ENCODE measurements at places on chromosomes 6 and 20. TPM values are rescaled to one million over a fixed set of nuclear protein-coding genes. Genes with fewer than 3 reads are reported as not detected.
A peak's percentile ranks its signal among the peaks of the same experiment; 100 is the strongest.

DNA sequence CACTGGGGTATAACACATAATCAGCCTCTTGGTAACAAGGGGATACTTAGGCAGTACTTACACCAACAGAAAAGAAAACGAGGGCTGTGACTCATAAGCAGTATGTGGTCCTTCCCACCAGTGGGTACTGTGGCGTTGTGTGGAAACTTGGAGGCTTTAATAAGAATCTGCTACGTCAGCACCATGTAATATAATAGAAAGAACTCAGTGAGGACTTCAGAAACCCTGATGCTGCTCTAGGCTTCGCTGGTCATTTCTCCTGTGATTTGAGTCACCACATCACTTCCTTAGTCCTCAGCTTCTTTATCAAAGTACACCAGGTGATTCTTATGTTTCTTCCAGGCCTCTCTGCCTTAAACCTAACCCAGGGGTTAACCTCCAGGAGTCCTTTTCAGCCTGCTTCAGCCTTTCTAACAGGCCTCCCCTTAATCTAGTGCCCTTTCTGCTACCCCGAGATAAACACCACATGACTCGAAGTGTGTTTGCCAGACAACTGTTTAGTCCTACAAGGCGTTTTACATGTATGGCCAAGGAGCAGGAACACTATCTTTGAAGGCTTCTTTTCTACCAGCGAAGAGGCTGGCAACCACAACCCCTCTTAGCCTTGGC lies 68.5 kb downstream of the FYN start:
- peaks cover 52% of the 10 kb centered on the region for H3K4me1 ChIP-seq
- H3K36me3 ChIP-seq, result no peaks in the 10 kb centered on the region
- H3K27me3 ChIP-seq, result no peaks in the 10 kb centered on the region

GRCh38 chr6:115770851-115771250 lies 289.8 kb downstream of the FRK start:
- H3K27ac ChIP-seq, result no peak overlapping the region
- no peaks in the 10 kb centered on the region for H3K27me3 ChIP-seq
- no peaks in the 10 kb centered on the region for H3K4me1 ChIP-seq
- H3K36me3 ChIP-seq, result no peaks in the 10 kb centered on the region
- H3K4me3 ChIP-seq, result no peak overlapping the region

DNA sequence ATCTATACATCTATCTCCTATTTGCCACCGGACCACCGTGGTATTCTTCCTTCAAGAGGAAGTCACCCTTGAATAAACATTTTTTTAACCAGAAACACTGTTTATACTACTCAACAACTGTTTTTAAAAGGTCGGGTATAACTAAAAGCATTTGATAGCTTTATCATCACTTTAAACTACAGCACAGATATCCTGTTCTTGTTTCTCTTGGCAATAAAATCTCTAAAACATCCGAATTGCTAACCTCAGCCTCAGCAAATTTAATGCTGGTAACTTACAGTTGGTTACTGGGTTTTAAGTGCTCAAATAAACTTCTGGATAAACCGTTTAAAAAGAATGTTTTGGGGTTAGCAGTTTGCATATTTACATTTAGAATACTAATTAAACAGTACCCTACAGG lies 20.4 kb downstream of the ZUP1 start:
- H3K36me3 ChIP-seq, result peaks cover 12% of the 10 kb centered on the region
- H3K27me3 ChIP-seq, result no peaks in the 10 kb centered on the region
- H3K27ac ChIP-seq, result no peak overlapping the region
- peaks cover 9% of the 10 kb centered on the region for H3K4me1 ChIP-seq
- H3K4me3 ChIP-seq, result no peak overlapping the region
- DNase-seq, result peak; percentile 55

GRCh38 chr6:155417454-155417853 lies 38.2 kb downstream of the NOX3 start:
- no peak overlapping the region for H3K4me3 ChIP-seq
- H3K27me3 ChIP-seq, result no peaks in the 10 kb centered on the region
- no peaks in the 10 kb centered on the region for H3K36me3 ChIP-seq
- H3K4me1 ChIP-seq, result peaks cover 12% of the 10 kb centered on the region

DNA sequence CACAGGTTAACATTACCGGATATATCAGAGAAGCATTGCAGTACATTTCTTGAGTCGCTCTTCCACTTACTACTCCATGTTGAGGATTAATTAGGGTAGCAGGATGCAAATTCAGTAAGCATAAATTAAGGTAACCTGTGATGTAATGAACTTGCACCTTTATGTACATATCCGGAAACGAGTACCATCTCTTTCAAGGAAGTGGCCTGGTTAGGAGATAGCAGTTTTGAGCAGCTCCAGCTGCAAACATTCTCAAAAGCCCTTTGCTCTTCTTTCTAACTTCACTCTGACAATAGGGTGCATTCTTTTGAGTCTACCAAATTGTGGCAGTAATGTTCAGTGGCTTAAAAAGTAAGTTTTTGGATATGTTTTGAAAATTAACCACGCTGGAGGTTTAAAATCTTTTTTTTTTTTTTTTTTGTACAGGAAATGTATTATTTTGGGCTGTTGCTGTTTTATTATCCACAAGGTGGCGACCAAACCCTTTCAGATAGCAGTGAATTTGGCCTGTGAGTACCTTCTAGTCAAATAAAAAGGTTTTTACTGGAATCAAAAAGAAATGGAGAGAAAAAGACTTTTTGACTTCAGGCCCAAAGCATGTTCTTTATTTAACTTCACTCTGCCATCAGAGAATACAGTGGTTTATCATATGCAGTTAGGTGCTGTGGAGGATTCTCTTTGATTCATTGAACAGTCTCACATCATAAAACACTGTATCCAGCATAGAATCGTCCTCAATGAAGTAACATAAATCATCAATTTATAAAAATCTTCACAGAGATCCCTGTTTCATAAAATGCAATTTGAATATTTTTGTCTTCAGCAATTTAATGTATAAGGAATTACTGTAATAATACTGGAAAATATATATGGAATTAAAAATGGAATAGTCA lies 8.9 kb downstream of the FAM217B start:
- no peak for DNase-seq
- no peak overlapping the region for H3K4me3 ChIP-seq
- H3K27ac ChIP-seq, result no peak overlapping the region
- peaks cover 4% of the 10 kb centered on the region for H3K36me3 ChIP-seq
- H3K27me3 ChIP-seq, result no peaks in the 10 kb centered on the region

GRCh38 chr20:14189794-14190402 lies 147.5 kb downstream of the FLRT3 start:
- H3K4me3 ChIP-seq, result no peak overlapping the region
- no peak overlapping the region for H3K27ac ChIP-seq
- no peaks in the 10 kb centered on the region for H3K27me3 ChIP-seq
- no peaks in the 10 kb centered on the region for H3K4me1 ChIP-seq
- peak; percentile 17 for DNase-seq
- H3K36me3 ChIP-seq, result no peaks in the 10 kb centered on the region

Gene OR12D3
- not detected for total RNA-seq

Gene ADGB
- not detected for total RNA-seq

- H3K27me3 ChIP-seq, result peaks cover 2% of the 10 kb centered on the region
- H3K4me1 ChIP-seq, result peaks cover 2% of the 10 kb centered on the region
- H3K4me3 ChIP-seq, result no peak overlapping the region
- H3K27ac ChIP-seq, result no peak overlapping the region
Measured at GRCh38 chr6:33822575-33823395, 19.0 kb upstream of the MLN start.

GRCh38 chr6:57432919-57433684 lies 115.7 kb downstream of the PRIM2 start:
- DNase-seq, result no peak
- peaks cover 8% of the 10 kb centered on the region for H3K4me1 ChIP-seq
- no peaks in the 10 kb centered on the region for H3K36me3 ChIP-seq
- H3K4me3 ChIP-seq, result no peak overlapping the region
- no peak overlapping the region for H3K27ac ChIP-seq

GRCh38 chr6:44820759-44821158 lies 433.3 kb downstream of the CDC5L start:
- no peaks in the 10 kb centered on the region for H3K4me1 ChIP-seq
- H3K36me3 ChIP-seq, result no peaks in the 10 kb centered on the region
- no peak overlapping the region for H3K27ac ChIP-seq
- no peaks in the 10 kb centered on the region for H3K27me3 ChIP-seq
- no peak overlapping the region for H3K4me3 ChIP-seq

Measured in astrocyte (in vitro differentiated cells and primary cell).